ENCODE measurements at places on chromosomes 16 and 17.

- no peak for DNase-seq
Measured at GRCh38 chr16:56610017-56610608, 1.7 kb downstream of the MT2A start.

DNA sequence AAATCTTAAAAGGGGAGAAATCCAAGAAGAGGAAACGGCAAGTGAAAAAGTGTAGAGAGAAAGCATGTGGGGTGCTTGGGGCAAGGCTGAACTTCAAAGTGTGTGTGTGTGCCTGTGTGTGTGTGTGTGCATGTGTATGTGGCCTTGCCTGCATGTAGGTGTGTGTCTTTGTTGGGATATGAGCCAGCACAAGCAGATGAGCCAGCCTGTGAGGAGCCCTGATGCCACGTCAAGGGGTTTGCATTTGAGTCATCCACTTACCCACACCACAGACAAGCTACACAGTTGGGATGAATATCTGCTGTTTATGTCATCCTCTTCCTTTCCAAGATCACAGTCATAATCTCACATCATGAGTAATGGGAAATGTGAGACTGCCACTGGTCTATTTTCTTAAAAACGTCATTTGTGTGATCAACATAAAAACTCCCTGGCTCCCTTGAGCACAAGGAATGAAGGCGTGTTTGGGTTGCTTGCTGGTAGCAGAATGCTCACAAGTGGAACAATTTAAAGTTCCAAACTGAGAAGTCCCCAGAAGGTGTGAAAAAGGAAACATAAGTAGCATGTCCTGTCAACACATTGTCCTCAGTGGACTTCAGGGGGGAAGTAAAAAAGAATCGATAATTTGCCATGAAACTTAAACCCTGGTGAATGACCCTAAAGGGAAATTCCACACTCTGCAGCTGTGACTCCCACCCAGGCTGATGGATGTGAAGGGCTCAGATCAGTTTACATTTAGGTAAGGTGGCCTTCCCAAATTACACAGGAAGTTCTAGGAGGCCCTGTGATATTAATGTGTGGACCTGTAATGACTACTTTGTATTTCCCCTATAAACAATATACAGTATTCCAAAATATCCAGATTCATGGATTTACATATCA, 14.7 kb downstream of the KCTD19 start:
- DNase-seq, result no peak

DNA sequence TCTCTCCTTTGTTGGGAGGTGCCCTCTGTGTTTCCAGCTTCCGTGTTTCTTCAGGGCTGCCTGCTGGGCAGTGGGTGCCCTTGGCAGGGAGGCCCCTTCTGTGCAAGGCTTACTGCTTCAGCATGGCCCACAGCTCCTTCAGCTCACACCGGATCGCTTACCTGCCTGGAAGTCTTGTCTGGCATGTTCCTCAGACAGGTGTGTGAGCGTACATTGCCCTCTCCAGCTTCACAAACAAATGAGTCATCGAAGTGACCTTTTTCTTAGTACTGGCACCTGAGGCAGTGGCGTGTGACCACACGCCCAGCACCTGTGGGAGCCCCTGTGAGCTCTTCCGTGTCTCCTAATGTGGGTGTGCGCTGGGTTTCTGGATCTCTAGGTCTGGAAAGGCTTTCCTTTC, 3.5 kb downstream of the RAB40C start:
- peak; percentile 74 for DNase-seq

GRCh38 chr16:15538507-15538906, 104.1 kb downstream of the BMERB1 start:
- DNase-seq, result no peak

All from NCI-H187 (cell line).